ENCODE measurements at places on chromosomes 3 and 15.
A peak's percentile ranks its signal among the peaks of the same experiment; 100 is the strongest.

GRCh38 chr3:24393316-24393715 is 101.3 kb downstream of the THRB start:
- DNase-seq = no peak

GRCh38 chr15:85871545-85871944 is 76.8 kb upstream of the KLHL25 start:
- no peak for DNase-seq

DNA sequence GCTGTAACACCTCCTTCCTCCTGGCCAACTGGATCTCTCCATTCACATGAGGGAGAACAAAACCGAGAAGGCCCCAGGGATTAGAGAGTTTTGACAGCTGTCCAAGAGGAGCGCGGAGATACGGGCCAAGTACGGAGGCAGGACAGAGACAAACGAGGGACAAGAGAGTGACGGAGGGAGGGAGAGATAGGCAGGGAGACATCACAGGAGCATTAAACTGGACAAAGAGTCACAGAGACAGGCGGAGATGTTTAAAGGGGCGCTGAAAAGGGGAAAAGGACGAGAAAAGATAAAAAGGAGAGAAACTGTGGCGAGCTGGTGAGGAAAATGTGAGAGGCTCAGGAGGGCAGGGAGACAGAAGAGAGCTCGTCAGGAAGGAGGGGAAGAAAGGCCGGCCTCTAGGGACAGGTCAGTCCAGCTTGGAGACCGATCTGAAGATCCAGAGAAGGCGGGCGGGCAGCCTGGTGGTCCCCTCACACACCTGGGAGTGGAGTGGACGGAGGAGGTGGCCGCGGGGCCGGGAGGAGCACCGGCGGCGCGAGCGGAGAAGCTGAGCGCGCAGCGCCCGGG is 40.5 kb upstream of the ROPN1 start:
- peak; percentile 70 for DNase-seq

- no peak for DNase-seq
Observed at GRCh38 chr3:132730891-132731580, 8.8 kb upstream of the NPHP3 start.

- no peak for DNase-seq
Observed at GRCh38 chr15:75112278-75112847, 89.0 kb downstream of the PPCDC start.

GRCh38 chr15:94119923-94120775 is 111.2 kb upstream of the MCTP2 start:
- peak; percentile 75 for DNase-seq

GRCh38 chr3:46058981-46059380 is 31.7 kb upstream of the XCR1 start:
- no peak for DNase-seq

DNA sequence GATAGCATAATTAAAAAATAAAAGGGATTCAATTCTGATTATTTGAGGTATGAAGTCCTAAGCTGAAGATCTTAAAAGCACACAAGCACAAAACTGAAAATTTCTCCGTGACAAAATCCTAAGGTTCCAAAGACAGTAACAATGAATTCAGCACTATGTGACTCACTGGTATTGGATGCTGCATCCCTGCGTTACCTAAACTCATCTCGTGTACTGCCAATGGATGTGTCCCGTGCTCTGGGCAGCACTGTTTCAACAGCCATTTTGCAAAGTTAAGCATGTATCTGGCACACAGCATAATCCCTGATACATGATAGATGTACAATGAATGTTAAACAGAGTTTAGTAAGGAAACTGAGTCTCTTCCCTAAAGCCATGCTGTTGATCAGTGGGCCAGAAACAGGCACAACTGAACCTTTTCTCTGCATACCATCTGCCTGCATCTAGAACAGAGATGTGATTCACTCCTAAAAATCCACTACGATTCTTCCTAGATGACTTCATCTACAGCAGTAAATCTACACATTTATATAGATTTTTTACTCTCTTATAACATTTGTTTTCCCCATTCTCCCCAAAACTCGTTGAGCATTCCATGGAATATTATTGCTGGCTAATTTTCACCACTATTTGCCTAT is 14.3 kb downstream of the SUCLG2 start:
- DNase-seq = no peak

DNA sequence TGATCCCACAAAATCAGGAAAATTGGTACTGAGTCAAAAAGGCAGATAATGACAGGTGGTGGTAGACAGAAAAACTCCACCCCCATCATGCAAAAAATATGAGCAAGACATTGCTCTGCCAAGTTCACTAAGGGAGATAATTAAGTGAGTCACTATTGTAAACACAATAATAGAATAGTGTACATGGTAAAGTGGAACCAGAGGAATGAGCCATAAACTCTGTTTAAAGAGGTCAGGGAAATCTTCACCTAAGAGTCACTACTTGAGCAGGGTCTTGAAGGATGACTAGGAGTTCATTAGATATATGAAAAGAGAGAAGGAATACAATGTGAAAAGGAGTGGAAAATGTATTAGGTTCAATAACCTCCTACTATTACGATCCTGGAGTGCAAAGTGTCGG is 213.4 kb upstream of the PEX5L start:
- DNase-seq = no peak

DNA sequence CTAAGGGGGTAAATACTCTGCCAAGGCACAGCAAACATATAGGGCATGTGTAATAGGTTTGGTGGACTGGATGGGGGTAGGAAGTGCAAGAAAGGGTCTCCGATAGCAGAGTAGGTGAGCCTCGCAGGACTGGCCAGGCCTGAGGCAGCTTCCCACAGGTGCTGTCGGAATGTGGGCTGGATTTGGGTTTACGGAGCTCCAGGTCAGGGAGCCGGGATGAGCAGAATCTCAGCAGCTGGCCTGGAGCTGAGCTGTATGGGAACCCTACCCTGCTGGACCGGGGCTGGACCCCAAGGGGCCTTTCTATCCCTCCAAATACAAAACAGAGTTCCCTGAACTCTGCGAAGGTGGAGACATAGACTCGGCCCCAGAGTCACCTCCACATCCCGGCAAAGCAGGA is 15.0 kb downstream of the KLF15 start:
- no peak for DNase-seq

DNA sequence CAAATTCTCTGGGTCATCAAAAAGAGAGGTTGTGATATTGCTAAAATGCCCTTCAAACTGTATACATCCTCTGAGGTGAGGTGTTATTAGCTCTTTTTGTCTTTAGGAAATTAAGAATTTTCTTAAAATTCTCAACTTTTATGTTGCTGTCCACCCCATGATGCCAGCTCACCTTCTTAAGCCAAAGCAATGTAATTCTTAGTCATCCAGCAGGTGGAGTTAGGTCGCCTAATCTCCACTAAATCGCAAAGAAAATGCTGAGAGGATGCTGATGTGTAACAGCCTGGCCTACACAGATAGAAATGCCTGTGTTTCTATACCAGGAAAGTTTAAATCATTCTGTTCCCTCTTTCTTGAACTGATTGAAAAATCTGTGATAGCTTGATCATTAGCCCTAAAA is 770.2 kb upstream of the ALCAM start:
- no peak for DNase-seq

- no peak for DNase-seq
Observed at GRCh38 chr15:41999290-42000285, 21.3 kb downstream of the PLA2G4E start.

DNA sequence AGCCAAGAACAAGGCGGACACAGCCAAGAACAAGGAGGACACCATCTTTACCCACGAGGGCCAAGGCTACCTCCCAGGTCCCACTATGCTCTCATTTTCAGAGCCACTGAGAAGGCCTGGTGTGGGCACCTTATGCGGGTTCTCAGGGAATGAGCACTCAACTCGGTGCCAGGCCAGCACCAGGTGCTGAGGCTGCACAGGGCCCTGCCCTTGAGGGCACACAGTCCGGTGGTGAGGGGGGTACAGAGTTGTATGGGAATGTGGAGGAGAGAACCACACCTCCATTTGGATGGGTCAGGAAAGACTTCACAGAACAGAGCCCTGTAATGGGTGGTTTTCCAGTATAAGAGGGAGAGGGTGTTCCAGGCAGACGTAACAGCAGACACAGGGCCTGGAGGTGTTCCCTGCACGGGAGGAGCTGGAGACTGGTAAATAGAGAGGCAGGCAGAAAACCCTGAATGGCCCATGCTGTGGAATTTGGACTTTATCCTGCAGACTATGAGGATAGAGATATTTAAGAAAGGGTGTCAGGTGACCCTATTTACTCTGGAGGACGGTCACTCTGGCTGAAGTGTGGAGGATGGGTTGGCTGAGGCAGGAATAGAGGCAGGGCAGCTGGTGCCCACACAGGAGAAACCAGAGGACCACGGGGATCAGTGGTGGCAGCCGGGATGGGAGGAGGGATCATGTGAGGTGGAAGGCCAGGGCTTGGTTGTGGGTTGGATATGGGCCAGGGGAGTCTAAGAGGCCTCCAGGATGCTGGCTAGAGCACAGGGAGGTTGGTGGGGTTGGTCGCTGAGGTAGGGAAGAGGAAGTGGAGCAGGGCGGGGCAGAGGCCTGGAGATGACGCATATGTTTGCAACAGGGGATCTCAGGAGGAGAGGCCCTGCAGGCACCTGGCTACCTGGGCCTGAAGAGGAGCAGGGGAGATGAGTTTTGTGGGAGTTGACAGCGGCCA is 34.6 kb downstream of the CRABP1 start:
- no peak for DNase-seq

GRCh38 chr3:71680603-71681002 is 44.6 kb downstream of the EIF4E3 start:
- no peak for DNase-seq

- no peak for DNase-seq
Observed at GRCh38 chr3:146093896-146094295, 67.1 kb downstream of the PLOD2 start.

- no peak for DNase-seq
Observed at GRCh38 chr15:101669744-101670143, 17.6 kb upstream of the TM2D3 start.

DNA sequence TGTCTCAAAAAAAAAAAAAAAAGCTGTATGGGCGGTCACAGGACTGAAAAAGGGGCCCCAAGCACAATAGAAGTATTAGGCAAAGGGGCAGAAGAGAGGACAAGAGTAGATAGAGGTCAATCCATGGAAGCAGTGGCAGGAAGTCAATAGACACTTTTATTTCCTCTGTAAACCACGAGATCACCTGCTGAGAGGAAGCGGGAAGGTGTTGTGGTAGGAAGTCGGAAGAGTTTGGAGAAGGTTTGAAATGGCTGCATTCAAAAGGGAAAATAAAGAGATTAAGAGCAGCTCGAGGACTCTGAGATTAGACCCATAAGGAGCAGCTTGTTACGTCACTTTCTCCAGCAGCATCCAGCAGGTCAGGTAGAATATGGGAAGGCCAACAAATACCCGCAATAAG is 14.2 kb upstream of the ZNF148 start:
- no peak for DNase-seq

- DNase-seq = no peak
Observed at GRCh38 chr3:180694321-180694720, 15.0 kb upstream of the CCDC39 start.

Data from left forelimb (tissue), 1 donor.